ENCODE measurements at places on chromosomes 2 and 18.

DNA sequence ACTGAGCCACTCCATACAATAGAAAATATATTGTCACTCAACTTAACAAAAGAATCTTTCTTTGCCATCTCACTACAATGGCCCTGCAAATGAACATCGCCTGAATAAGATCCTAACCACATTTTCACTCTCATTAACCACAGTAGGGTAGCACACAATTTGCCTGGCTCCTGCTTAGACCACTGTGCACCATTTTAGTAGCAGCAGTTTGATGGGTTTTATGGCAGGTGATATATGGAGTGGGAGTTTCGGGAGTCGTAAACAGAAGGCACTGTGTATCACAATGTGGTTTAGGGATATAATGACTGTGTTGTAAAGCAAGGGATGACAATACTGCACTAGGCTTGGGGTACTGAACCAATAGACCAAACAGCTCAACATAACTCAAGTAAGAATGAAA lies 617.4 kb downstream of the BCL11A start:
- DNase-seq = no peak

- no peak for DNase-seq
Measured at GRCh38 chr2:86624267-86624547, 542 bp upstream of the RNF103 start.

GRCh38 chr18:51726614-51727013 lies 529.1 kb upstream of the MEX3C start:
- DNase-seq = no peak

GRCh38 chr2:216486708-216487107 lies 11.9 kb upstream of the RPL37A start:
- DNase-seq = no peak

DNA sequence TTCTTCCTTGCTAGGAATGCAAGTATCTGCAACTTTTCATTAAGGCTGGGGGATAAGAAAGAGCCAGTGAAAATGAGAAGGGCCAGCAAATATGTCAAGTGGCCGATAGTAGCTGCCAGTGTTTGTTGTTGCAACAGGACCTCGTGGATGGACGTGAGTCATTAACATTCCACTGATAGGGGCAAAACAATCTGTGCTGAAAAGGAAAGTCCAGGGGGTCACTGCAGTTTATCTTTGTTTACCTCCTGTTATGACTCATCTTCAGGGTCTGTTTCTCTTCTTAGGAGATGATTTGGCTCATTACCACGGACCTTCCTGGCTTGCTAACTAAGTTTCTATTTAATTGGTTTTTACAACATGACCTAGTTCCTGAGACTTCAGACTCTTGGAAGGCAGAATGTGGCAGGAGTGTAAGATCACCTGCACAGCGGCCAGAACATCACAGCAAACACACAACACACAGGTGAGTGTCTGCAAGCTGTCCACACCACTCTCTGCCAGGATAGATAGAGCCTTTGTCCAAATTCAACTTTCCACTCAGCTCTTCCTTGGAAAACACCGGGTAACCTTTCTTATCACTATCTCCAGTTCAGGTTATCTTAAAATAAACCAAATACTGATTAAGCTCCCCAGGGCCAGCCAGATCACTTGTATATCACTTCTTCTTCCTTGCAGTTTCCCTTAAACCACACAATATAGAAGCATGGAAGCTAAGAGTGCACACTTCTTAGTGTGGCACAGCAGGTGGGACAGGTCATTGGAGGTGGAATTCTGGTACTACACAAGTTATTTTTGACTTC lies 157.5 kb upstream of the LMAN1 start:
- no peak for DNase-seq

- no peak for DNase-seq
Measured at GRCh38 chr2:176024083-176024482, 22.0 kb upstream of the LNPK start.

- DNase-seq = no peak
Measured at GRCh38 chr2:48617618-48618017, at the start of gene GTF2A1L. TSS of gene GTF2A1L (plus strand) at chr2:48617856. CDS start at chr2:48617875, 19 bp downstream.

GRCh38 chr2:119735565-119735964 lies 24.2 kb upstream of the PTPN4 start:
- DNase-seq = no peak

Measured in stimulated activated CD8-positive, alpha-beta memory T cell treated with anti-CD3 and anti-CD28 coated beads, Interleukin-4, amount 100 ng/mL, for 24 hours (primary cell).